Stimulated activated memory B cell treated with anti-CD40 and anti-IgM and Interleukin-4, amounts not matched to agents 10 μg/mL and 1 μg/mL and 100 μg/mL, for 72 hours (primary cell): ENCODE measurements at places on chromosomes 16 and 17.

- ATAC-seq, result peak; percentile 16
Measured at GRCh38 chr16:49537924-49538459, 164.4 kb downstream of the C16orf78 start.

GRCh38 chr17:4945176-4945943, 3.0 kb downstream of the PFN1 start:
- ATAC-seq, result peak; percentile 47

GRCh38 chr17:50765454-50766221, 1.7 kb downstream of the ANKRD40CL start:
- ATAC-seq, result peak; percentile 68

GRCh38 chr17:40597556-40598300, 32.5 kb upstream of the CCR7 start:
- ATAC-seq, result no peak

GRCh38 chr17:61294777-61295176, 104.9 kb upstream of the TBX2 start:
- ATAC-seq, result no peak

- no peak for ATAC-seq
Measured at GRCh38 chr16:26134588-26134987, 442.8 kb downstream of the HS3ST4 start.

DNA sequence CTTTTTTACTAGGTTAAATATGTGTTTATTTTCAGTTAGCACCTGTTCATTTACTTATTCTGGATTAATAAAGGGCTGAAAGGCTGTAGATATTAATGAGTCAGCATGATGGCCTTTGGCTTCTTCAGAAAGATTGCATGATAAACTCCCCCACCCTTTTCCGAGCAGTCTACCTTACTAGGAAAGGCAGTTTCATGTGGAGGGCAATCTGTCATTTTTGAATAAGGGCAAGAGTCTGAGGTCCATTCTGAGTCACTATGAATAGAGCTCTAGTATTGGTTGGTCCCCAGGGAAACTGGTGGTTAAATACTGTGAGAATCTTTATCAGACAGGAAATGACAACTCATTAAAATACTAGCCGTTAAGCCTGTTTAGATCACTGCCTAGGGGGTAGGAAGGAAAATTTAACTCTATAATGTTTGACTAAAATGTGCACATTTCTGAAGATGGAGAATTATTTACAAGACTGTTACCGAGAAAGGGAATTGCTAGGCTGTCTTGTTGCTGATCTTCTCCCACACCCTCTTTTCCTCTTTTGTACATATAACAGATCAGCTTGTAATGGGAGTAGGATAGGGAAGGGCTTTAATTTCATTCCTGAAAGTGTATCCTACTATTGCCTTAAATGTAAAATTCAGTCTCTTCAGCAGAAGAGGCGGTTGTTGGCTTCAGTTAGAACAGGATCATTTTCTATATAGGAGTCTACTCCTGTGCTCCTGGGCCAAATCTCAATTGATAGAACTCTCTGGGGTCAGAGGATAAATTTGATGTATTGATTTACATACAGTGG, 63.3 kb downstream of the TUBD1 start:
- peak; percentile 93 for ATAC-seq

DNA sequence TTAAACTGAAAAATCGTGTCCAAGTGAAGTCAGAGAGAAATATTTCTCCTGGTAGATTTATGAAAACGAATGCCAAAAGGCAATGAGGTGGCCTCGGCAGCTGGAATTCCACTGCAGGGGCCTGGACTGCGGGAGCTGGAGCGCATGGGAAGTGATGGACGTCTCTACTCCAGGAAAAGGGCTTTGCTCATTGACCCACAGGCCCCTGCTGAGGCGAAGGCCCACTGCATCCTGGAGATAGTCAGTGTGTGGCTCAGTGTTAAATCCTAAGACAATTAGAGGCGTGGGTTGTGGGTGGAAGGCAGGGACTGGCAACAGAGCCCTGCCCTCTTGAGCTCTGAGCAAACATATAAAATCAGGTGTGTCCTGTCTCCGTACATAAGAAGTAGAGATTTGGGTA, 191.4 kb downstream of the SLC39A11 start:
- ATAC-seq, result no peak

- ATAC-seq, result peak; percentile 52
Measured at GRCh38 chr16:87698676-87699199, 67.0 kb downstream of the KLHDC4 start.

DNA sequence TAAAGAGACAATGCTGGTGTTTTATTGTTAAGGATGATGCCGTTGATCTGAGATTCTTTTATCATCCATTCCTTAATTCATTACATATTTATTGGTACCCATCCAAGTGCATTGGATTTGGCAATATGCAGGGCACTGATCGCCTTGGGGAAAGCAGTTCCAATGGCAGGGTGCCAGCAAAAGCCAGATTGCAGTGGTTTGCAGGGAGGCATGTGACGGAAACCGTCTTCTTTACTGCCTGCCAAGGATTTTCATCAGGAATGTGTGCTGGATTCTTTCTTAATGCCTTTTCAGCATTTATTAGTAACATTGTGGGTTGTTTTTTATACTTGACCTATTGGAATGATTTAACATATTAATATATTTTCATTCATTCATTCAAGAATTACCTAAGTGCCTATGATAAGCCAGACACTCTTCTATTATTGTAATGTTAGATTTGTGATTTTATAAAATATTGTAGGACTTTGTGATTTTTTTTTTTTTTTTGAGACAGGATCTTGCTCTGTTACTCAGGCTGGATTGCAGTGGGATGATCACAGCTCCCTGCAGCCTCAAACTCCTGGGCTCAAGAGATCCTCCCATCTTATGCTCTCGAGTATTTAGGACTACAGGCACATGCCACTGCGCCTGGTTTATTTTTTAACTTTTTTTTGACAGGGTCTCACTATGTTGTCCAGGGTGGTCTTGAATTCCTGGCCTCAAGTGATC, 93.4 kb upstream of the TNRC6A start:
- ATAC-seq, result no peak

DNA sequence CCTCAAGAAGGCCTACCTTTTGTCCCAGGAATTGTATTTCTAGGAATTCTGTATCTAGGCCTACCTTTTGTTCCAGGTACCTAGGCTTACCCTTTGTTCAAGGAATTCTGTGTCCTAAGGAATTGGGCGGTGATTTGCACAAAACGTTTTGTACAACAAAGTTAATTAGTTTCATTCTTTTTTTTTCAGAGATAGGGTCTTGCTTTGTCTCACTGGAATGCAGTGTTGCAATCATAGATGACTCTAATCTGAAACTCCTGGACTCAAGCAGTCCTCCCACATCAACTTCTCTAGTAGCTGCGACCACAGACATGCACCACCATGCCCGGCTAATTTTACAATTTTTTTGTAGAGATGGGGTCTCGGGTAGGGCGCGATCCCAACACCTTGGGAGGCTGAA, 7.0 kb downstream of the CDR2L start:
- no peak for ATAC-seq

GRCh38 chr16:35314298-35314697, 1854.9 kb downstream of the TP53TG3F start:
- no peak for ATAC-seq

DNA sequence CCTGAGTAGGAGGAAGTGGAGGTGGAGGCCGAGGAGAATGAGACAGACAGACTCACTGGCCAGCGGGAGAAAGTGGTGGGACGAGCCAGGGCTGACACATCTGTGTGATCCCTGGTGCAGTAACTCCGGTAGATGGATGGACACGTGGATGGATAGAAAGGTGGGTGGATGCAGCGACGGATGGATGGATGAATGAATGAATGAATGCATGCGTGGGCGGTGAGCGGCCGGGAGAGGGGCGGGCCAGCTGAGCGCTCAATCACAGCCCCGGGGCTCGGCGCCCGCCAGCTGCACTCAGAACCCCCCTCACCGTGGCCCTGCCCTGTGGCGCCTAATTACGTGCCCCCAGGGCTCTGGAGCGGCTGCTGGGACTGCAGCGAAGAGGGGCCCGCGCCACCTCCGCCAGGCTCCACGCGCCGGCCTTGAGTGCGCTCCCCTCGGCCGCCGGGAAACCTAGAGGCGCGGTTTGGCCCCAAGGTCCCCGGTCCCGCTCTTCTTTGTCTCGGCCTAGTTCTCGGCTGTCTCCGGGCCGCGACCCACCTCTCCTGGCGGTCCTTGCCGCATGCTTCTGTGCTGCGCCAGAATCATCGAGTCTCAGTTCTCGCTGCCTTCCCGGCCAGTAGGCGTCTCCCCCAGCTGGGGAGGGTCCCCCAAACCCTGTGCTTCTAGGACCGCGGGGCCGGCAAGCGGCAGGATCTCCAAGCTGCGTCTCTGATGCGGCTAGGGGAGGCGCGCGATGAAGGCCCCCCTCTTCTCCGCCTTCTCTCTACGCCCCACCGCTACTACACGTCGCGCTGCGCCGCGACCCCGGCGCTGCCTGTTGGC, 41.0 kb downstream of the RAI1 start:
- ATAC-seq, result no peak

DNA sequence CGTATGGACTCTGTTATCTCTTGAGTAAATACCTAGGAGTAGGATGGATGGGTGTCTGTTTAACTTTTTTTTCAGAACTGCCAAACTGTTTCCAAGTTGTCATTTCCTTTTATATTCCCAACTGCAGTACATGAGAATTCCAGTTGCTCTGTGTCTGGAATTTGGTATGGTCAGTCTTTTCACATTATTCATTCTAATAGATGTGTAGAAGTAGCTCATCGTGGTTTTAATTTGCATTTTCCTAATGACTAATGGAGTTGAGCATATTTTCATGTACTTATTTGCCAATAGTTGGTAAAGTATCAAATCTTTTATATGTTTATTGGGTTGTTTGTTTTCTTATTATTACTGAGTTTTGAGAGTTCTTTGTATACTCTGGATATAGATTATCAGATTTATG, 27.0 kb downstream of the MRTFB start:
- ATAC-seq, result no peak

- ATAC-seq, result no peak
Measured at GRCh38 chr17:39284685-39285084, 58.9 kb upstream of the STAC2 start.

DNA sequence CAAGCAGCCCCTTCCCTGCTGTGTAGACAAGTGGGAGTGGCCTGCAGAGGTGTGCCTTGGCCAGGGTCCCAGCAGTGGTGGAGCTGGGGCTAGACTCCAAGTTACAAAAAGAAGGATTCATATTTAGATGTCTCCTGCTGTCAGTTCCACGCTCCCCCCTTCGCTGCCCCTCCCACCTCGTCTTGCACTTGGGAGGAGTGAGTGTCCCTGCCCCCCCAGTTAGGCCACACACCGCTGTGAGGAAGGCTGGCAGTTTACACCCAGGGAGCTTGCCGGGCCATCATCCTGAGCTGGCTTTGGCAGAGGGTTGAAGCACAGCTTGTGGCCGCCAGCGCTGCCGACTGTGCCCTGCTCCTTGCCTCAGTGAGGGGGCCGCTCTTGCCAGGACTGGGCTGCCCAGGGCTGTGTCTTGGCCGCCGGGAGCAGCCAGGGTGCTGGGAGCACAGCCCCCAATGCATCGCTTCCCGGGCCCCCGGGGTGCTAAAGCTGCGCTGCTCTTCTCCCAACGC, 44.3 kb downstream of the ELAC2 start:
- ATAC-seq, result no peak

GRCh38 chr17:67336859-67337258, 29.5 kb downstream of the PSMD12 start:
- ATAC-seq, result no peak

DNA sequence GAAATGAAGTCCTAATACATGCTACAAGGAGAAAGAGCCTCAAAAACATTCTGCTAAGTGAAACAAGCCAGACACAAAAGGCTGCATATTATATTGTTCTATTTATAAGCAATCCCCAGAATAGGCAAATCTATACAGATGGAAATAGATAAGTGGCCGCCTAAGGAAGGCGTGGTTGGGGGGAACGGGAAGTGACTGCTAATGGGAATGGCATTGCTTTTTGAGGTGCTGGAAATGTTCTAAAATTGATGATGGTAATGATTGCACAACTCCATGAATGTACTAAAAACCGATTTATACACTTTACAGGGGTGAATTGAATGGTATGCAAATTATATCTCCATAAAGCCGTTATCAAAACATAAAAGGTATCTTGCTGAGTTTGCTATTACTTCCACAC, 67.7 kb downstream of the GAS7 start:
- ATAC-seq, result no peak
